Stimulated activated effector memory CD8-positive, alpha-beta T cell treated with anti-CD3 and anti-CD28 coated beads, Interleukin-12 subunit alpha, Interleukin-12 subunit beta, amount 100 ng/mL, for 72 hours (primary cell): ENCODE measurements at places on chromosomes 3 and 15.

GRCh38 chr3:99767291-99767690 lies 50.4 kb upstream of the CMSS1 start:
- no peak for DNase-seq

GRCh38 chr15:58775402-58775801 lies 4.3 kb downstream of the MINDY2 start:
- DNase-seq, result no peak

- DNase-seq, result no peak
These were observed 64.4 kb upstream of the PHLDB2 start for GRCh38 chr3:111794711-111795110.

GRCh38 chr3:20352546-20353179 lies 166.7 kb upstream of the SGO1 start:
- no peak for DNase-seq
